Activated CD4-positive, alpha-beta T cell treated with anti-CD3 and anti-CD28 coated beads, Interleukin-2, amount 10 ng/mL, durations not matched to agents 7 days and 5 days (primary cell): ENCODE measurements at places on chromosomes 3 and 15. TPM values are rescaled to one million over a fixed set of nuclear protein-coding genes. Genes with fewer than 3 reads are reported as not detected.

The KLF15 gene
- total RNA-seq = not detected

The WDR5B gene
- total RNA-seq = 5.1 TPM

- peak; percentile 64 for DNase-seq
These were observed 11.1 kb downstream of the RUVBL1 start for GRCh38 chr3:128112357-128112968.

DNA sequence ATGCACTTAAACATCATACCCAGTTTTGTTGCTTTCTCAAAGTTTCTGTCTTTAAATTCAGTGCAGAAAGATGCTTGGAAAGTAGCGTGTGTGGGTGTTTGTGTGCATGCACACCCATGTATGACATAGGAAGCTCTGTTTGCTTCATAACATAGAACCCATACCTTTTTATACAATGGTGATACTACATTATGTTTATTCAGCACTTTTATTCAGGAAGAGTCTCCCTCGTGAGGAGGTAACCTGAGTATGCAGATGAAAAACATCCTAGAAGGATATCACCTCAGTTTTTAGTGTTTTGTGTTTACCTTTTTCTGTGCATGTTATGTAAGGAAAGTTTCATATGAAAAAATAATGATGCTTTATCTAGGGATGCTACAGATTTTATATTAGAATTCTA lies 111.2 kb downstream of the SST start:
- DNase-seq = no peak

DNA sequence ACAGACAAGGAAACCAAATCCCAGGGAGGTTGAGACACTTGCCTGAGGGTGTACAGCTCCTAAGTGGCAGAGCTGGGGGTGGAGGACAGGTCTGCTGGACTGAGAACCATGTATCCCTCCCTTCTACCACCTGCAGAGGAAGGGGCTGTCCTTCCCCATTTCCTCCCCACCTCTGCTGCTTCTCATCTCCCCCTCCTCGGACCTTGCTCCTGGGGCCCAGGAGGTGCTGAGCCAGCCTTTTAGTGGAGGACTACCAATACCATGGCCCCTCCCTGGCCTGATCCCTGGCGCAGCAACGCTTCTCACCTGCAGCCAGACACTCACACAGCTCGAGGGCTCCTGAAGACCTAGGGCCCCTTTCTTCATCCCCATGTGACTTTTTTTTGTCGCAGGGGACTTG lies 50.4 kb downstream of the IDH2 start:
- DNase-seq = no peak

- no peak for DNase-seq
These were observed 600.6 kb downstream of the MAGI1 start for GRCh38 chr3:65438096-65438495.

The SAMD7 gene
- not detected for total RNA-seq

- no peak for DNase-seq
These were observed 42.3 kb upstream of the TM4SF4 start for GRCh38 chr3:149432149-149432548.

The PRKAR2A gene
- 26.4 TPM for total RNA-seq

- no peak for DNase-seq
These were observed 46.9 kb upstream of the GADL1 start for GRCh38 chr3:30941342-30941741.

DNA sequence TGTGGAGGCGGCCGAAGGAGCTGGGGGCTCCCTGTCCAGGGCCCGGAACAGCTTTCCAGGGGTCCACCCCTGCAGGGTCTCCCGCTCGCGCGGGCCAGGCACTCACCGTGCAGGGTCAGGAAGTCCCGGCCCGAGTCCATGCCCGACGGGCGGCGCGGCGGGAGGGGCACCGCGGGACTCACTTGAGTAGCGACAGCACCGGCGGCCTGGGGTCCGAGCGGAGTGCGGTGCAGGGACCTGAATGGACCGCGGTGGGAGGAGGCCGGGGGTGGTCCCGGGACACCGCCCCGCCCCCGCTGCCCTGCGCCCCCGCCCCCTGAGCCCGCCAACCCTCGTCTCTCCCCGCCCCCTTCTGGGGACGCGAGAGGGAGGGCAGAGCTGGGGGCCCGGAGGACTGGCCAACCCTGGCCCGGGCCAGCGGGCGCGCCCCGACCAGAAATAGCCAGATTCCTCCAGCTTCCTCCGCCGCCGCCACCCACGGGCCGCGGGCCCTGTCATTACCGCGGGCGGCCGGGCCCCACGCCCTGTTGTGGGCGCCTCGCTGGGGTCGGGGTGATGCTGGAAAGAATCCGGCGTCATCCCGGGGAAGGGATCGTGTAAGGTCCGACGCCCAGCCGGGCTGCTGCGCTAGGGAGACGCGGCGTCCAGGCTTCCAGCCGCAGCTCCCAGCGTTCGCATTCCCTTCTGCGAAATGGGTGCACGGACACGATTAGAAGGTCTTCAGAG lies at the start of gene PLCD1:
Gene PLCD1, minus strand, starts transcription at position 243 of the 726 bp plus-strand sequence. Its CDS starts 103 bp downstream, at position 140.
- peak; percentile 34 for DNase-seq

DNA sequence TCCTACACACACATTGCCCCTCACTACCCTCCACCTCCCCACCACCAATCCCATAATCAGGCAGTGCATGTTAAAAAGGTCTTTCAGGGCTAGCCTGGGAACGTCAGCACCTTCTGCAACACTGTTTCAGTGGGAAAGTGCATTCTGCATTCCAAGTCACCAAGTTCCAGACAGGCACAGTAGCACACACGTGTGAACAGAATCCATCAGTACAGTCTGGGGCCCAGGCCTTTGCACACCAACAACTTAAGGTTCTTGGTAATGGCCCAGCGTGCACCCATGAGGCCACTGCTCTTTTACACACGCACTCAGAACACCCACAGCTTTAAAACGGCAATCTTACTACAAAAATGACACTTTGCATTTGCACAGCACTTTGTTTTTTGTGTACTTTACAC lies 1.2 kb downstream of the ANXA2 start:
- no peak for DNase-seq

GRCh38 chr3:50165910-50166538 lies 10.9 kb downstream of the SEMA3F start:
- DNase-seq = no peak

The TRPC1 gene
- 1.2 TPM for total RNA-seq

- DNase-seq = no peak
These were observed 176.2 kb upstream of the TPM1 start for GRCh38 chr15:62866366-62866765.

- peak; percentile 35 for DNase-seq
These were observed 1.3 kb downstream of the DENND4A start for GRCh38 chr15:65790694-65791334.

DNA sequence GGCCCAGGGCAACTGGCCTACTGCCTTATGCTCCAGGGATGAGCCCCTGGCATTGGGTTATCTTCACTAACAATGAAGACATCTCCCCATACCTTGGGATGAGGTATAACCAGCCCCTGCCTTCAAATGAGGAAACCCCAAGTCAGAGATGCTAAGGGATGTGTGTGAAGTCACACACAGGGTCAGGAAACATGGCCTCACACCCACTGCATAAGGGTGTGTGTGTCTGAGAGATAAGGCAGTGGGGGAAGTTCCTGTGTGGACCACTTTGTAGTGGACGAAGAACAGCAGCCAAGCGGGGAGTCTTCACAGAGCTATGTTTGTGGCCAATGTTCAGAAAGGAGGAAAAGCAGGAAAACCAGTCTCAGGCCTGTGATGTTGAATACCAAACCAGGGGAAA lies 10.5 kb downstream of the ELP6 start:
- no peak for DNase-seq

The CYP8B1 gene
- total RNA-seq = not detected

- no peak for DNase-seq
These were observed 264.3 kb upstream of the DNAJC19 start for GRCh38 chr3:181253796-181254195.

The TBL1XR1 gene
- total RNA-seq = 169 TPM

DNA sequence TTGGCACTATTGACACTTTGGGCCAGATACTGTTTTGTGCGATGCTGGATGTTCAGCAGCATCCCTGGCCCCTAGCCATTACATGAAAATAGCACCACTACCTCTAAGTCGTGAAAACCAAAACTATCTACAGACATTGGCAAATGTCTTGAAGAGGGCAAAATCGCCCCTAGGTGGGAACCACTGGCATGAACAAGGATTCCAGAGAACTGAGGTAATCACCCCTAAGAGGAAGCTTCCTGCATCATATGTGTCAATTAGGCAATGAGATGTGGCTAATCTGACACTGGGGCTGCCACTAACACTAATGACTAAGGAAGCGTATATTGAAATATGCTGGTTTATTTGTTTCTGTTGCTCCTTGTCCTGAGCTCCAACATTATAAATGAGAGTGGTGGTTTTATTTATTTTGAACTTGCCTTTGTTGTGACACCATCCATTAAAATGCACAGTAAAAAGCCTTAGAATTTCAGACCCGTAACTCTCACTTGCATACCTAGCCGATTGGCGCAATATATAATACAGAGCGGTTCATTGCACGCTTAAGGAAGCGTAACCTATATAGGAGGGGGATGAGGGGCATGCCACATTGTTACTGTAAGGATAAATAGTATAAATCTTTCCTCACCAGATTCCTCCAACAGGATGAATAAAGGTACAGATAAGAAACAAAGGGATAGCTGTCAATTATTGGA lies 299.8 kb upstream of the CNTN4 start:
- no peak for DNase-seq

DNA sequence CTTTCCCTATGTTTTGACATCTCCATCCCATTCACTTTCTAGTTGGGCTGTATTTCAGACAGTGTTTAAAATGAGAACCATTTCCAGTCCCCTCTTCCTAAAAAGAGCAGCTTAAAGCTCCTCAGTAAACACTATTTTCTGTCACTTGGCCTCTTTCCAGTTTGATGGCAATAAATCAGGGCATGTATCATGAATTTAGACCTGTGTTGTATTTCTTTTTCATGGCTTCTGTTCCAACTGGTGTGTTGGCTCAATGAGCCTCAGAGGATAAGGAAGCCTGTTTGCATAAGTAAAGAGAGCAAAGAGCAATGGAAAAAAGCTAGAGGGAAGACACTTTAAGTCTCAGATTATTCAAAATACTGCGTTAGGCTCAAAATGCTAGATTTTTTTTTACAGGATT lies 7.2 kb downstream of the CCDC80 start:
- DNase-seq = no peak

The CLSTN2 gene
- not detected for total RNA-seq

- DNase-seq = no peak
These were observed 15.8 kb downstream of the PODXL2 start for GRCh38 chr3:127644641-127645370.

The DPPA2 gene
- total RNA-seq = not detected

DNA sequence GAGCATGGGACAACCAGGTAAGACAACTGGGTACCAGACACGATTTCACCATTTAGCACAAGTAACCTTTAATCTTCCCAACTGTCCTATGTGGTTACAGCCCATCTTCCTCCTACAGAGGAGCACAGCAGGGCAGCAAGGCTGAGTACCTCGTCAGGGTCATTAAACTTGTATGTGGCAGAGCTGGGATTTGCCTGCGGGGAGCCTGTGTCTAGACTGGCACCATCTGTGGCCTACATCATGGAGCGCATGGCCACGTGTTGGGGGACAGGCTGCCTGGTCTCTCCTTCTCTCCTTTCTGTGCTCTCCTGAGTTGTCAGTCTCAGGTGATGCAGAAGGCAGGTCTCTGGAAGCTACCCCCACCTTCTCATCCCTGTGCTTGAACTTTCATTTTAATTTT lies 32.2 kb downstream of the GOLGA6A start:
- no peak for DNase-seq

DNA sequence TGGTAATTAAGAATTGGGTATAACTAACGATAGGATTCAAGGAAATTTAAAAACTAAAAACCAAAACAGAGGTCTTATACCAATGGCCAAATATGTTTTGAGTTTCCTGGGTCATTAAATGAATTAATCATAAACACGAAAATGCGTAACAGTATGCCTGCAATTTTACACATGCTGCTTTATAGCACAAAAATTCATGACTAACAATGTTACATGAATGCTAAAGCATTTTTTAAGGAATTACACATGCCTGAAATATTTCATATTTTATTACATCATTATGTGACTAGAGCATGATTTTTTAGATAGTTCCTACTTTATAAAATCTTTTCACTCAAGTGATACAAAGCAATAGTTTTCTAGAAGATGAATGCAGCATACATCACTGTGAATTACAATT lies 74.7 kb downstream of the ZNF148 start:
- DNase-seq = no peak

DNA sequence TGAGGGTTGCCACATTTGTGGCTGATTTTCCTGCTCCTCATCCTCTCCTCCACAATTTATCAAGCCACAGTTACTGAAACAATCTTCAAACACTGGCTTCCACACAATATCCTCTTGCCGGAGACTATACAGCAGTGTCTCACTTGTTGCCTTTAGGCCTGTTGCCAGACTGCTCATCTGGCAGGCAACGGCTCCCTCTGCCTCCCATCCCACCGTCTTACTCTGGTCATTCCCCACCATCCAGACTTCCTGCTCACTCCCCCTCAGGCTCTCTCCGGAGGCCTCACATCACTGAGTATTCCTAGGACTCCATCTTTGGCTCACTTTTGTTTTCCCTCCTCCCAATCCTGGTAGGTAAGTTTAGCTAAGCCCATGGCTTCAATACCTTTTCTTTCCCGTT lies 301.9 kb downstream of the IL20RB start:
- DNase-seq = no peak

The EXOG gene
- total RNA-seq = 28.1 TPM

- DNase-seq = no peak
These were observed 887 bp downstream of the OXTR start for GRCh38 chr3:8768364-8769087.

- no peak for DNase-seq
These were observed 78.8 kb downstream of the ADAMTSL3 start for GRCh38 chr15:83732770-83733169.

DNA sequence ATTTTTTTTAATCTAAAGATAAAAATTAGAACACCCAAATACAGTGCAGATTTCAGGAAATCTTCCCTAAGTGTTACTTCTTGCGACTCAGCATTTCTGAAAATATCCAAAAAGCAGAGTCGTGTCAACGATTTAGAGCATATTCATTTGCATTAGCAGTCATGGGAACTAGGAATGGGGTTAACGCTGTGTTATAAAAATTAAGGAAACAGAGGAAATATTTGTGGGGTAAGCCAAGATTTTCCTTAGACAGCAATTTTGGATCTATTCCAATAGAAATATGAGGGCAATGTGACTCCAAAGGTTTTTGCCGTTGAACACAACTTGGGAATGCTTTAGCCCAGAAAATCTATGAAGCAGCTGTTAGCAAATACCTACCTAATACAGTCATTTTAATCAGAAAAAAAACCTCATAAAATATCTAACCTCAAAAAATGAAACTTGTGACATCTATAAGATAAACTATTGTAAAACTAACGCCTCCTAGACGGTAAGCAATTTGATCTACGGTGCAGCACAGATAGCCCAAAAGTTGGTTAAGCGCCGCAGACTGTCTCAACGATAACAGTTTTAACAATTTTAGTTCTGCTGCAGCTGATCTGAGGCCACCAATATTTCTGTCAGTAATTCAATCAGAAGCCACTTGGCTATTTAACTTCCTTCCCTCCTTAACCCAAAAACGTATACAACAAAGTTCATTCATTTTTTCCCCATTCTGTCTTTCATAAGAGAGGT lies 5.8 kb upstream of the ATP11B start:
- no peak for DNase-seq

GRCh38 chr15:67781907-67782690 lies 43.2 kb upstream of the SKOR1 start:
- no peak for DNase-seq

The TCF12 gene
- 60.8 TPM for total RNA-seq

GRCh38 chr15:69443032-69443611 lies 9.5 kb upstream of the RPLP1 start:
- no peak for DNase-seq

GRCh38 chr3:25648925-25649830 lies 15.5 kb downstream of the TOP2B start:
- DNase-seq = no peak
